ENCODE measurements at places on chromosomes 12 and 14. TPM values are rescaled to one million over a fixed set of nuclear protein-coding genes. Genes with fewer than 3 reads are reported as not detected.
A peak's percentile ranks its signal among the peaks of the same experiment; 100 is the strongest.

DNA sequence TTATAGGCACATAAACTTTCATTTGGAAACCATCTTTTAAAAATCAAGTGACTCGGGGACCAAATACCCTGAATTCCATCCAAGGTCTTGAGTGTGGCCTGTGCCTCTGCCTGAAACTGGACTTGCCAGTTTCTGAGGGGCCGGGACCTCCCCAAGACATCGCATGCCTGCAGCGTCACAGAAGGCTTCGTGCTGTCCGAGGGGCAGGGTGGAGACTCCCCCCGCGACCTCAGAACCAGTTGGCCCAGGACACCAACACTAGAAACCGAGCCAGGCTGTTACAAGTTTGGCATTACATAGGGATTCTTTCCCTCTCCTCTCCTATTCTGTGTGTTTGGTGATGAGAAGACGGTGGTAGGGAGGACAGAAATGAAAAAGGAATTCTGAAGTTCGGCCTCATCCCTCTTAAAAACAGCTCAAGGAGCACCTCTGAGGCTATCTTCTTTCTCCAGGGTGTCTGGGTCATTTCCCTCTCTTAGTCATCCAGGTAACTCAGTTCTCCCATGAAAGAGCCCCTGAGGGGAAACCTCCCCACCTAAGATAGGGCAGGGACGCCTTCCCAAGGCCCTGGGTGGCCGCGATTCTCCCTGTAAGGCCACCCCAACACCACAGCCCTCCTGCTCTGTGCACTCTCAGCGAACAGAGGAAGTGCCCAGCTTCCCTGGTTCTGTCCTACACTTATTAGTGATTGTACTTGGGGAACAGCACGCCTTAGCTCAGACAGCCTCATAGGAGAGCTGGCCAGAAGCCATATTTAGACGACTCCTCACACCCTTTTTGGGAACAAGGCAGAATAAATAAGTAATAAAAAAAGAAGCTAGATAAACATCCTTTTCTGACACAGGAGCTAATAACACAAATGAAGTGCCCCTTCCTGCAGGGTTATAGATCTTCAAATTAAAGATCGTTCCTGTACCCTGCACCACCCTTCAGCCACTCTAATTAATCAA is 93.8 kb downstream of the BCL11B start:
- DNase-seq = no peak

DNA sequence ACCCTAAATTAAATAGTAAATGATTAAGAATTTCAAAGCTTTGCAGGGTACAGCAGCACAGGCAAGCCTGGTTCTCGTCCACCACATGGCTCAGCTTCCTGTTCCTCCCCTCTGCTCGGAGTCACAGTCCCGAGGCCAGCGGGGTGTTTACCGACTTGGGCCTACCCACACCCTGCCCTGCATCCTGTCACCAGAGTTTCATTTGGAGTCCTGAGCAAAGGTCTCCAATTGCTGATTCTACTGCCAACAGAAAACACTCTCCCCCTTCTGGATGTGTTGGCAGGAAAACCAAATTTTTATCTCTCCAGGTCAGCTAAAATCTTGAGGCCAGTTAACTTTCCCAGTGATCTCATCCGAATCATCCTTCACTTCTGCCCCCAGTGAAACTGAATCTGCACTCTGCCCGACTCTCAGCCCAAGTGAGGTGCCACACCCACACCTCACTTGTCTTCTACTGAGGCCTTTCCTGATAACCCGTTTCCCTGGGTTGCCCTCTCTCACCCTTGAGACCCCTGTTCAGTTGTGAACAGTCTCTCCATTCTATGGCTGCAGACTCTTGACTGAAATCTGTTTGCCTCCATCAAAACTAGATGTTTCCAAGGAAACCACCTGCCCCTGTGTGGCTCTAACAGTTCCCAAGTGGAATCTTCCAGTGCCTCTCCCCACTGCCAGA is 71.2 kb downstream of the VCPKMT start:
- peak; percentile 74 for DNase-seq

GRCh38 chr12:70364695-70365397 is 1.2 kb upstream of the KCNMB4 start:
- no peak for DNase-seq

DNA sequence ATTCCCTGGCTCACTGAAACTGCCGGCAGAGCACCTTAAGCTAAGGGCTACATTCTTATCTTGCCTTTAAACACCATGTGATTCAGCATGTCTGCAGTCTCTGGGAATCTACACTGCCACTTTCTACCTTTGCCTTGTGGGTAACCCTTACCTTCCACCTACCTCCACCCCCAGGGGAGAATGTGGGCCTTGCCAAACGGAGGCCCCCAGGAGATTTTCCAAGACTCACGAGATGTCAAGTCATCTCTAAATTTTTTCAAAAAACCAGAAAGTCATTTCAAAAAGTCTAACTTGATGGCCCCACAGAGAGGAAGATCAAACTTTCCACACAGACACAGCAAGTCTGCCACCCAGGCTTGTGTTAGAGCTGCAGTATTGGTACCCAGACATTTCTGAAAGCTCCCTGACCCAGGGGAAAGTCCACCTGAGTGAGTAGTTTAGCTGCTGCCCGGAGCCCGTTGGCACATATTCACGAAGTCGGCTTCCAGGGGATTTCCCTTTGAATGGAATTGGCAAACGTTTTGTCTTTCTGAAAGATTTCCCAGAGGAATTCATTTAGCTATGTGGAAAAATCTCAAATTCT is 4.7 kb upstream of the PSMA6 start:
- DNase-seq = no peak

DNA sequence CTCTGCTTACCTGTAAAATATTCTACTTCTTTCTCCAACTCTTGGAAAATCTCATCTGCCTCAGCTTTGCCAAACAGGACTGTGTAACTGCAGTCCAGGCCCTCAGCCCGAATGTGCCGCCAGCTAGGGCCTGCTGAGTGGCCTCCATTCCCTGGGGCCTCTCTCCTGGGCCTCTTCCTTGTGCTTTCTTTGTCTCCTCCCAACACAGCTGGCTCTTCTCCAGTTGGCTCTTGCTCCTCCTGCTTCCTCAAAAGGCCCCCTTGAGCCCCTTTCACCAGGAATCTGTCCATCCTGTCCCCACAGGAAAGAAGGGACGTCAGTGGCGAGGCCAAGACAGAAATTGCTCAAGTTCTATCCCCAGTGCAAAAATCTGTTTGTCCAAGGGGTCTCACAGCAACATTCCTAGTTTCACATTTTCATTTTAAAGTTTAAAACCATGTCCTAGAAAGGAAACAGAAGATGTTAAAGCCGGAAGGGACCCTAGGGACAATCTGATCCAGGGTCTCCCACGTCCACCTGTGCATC is 713 bp downstream of the ALKBH2 start:
- no peak for DNase-seq

DNA sequence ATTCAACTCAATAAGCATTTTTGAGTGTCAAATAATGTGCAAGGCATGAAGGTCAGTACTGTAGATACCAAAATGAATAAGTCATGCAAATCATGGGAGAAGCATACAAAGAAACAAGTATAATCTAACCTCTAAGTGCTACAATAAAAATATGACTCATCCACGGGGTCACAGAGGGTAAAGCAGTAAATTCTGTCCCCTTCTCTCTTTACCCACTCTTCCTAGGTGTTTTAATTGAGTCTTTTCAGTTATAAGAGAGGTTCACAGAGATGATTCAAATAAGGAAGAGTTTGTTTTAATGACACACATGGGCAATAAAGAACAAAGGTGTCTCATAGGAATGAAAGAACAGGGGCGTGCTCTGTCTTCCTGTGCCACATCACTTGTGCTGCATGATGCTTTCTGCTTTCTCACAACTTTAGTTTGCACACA is 71.5 kb upstream of the DAAM1 start:
- DNase-seq = no peak

GRCh38 chr14:26598672-26599131 is 869 bp upstream of the NOVA1 start:
- DNase-seq = no peak

DNA sequence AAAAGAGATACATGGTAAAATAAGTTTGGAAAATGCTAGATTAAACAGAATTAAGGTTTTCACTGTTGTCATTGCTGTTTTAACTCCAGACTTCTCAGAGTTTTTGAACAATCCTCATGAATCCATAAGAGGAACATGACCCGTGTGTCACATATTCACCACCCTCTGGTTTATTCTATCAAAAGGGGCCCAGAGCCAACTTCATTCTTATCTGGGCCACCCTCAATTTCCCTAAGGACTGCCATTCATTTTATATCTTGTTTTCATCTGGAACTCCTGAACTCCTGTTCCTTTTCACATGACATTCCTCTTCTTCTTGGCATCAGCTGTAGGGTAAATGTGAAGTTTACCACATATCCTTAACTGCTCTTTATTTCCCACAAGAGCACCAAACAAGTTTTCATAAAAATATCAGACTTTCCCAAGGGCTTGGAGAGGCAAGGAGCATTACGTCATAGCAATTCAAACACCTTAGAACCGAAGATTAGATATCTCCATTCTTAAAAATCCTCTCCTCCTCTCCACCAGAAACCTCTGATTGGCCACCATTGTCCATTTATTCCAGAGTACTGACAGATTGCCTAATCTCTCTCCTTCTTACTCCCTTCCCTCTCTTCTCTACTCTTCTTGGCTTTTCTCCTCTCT is 225.2 kb downstream of the SEC23A start:
- no peak for DNase-seq

GRCh38 chr14:91228112-91229004 is 16.1 kb downstream of the GPR68 start:
- DNase-seq = no peak

- no peak for DNase-seq
Observed at GRCh38 chr12:96274331-96274730, 80.2 kb downstream of the ELK3 start.

GRCh38 chr12:122067966-122068365 is 10.6 kb upstream of the MLXIP start:
- no peak for DNase-seq

DNA sequence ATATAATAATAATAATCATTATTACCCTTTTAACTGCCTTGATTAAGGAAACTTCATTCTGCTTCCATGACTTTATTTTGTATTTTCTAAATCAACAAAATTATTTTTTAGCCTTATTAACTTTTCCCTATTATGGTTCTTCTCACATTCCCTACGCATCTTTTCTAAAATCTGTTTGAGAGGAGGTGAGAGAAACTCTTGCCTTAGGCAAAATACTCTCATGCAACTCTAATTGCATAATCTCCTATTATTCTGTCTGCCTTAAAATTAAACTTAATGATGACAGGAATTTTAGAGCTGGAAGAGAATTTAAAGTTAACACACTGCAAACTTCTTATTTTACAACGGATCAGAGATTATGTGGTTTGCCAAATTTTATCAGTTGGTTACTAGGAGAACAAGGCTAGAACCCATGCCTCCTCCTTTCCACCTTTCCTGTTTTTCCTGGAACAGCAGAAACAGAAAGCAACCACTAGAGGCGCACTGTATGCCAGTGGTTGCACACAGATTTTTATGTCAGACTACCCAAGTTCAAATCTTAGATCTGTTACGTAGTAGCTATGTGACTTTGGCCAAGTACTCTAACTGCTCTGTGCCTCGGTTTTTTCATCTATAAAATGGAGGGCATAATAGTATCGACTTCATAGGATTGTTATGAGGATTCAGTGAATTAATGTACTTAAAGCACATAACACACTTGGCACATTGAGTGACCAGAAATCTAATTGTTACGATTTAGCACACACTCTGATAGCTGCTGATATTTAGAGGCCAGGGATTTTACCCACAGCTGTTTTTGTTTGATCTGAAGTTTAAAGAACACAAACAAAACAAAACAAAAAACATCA is 4.3 kb upstream of the BRMS1L start:
- no peak for DNase-seq

DNA sequence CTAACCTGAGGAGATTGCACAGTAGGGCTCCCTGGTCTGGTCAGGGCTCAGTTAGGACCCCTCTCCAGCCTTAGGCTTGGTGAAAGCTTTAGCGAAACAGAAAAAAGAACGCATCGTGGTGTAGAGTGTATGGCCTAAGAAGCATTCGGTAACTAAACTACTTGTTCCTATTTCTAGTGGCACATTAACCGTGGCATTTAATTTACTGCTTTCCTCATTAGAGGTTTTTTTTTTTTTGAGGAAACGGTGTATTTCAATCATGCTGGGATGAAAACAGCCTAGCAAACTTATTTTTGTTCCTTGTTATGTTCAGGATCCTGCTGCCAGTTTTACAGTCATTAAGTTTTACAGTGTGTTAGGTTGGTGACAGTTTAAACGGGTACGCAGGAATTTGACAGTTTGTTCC is 518 bp upstream of the OSBPL8 start:
- no peak for DNase-seq

GRCh38 chr14:34642595-34642994 is 12.6 kb upstream of the SNX6 start:
- no peak for DNase-seq

DNA sequence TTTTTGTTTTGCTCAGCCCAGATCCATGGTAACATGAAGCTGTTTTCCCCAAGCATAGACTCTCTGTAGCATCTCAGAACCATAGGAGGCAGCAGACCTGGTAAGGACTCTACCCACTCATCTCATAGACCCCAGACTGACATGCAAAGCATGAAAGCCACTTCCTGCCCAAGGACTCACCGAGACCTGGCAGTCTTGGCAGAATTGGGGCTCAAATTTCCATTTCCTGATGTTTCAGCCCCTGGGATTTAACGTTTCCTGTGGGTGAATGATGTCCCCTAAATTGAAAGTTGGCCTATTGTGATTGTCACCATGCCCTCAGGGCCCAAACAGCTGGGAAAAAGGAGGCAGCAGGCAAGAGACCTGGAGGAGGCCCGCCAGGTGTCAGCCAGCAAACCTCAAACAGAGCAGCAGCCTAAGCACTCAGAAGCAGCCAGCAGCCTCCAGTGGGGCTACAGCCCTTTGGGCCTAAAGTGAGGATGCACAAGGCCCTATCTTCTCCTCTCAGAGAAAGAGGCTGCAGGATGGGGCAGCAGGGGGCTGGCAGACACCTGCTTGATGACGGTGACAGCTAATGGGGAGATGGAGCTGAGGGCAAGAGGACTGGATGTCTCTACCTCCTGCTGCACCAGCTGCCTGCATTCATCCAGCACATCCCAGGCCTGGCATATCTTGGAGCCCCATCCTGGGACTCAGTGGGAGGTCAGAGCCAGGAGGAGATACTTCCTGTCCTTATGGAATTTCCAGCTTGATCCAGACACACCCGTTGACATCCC is 8.5 kb downstream of the KRT85 start:
- DNase-seq = no peak

DNA sequence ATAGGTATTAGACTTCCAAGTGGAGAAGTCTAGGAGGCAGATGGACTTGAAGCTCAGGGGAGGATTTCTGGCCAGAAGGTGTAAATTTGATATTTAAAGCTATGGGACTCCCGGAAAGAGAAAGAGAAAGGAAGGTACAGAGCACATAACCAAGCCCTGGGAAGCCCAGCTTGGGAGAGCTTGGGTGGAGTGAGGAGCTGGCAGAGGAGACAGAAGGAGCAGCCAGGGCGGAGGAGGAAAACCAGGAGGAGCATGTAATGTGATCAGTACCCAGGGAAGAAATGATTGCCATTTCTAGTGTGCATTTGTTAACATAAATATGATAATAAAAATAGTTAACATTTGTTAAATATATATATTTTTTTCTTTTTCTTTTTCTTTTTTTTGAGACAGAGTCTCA is 67.4 kb downstream of the KICS2 start:
- DNase-seq = no peak

ZFHX2 gene
- total RNA-seq = 0.74 TPM

C12orf54 gene
- not detected for total RNA-seq

ARMH4 gene
- total RNA-seq = 7.3 TPM

POTEM gene
- total RNA-seq = not detected

All from left ventricle myocardium inferior (tissue), 1 donor.